ENCODE measurements at places on chromosomes 2 and 18. TPM values are rescaled to one million over a fixed set of nuclear protein-coding genes. Genes with fewer than 3 reads are reported as not detected.

Gene STPG4
- not detected for total RNA-seq

Gene GKN1
- not detected for total RNA-seq

Gene IL1RL1
- 0.10 TPM for total RNA-seq

Gene NEURL3
- not detected for total RNA-seq

Gene MZT2A
- total RNA-seq = 205 TPM

Gene PRKCE
- total RNA-seq = 8.0 TPM

Gene MEP1B
- total RNA-seq = not detected

Gene SLC9A4
- total RNA-seq = not detected

Gene SULT1C4
- not detected for total RNA-seq

Gene MC4R
- not detected for total RNA-seq

Gene CHRND
- not detected for total RNA-seq
